ENCODE measurements at places on chromosomes 7 and 10.

DNA sequence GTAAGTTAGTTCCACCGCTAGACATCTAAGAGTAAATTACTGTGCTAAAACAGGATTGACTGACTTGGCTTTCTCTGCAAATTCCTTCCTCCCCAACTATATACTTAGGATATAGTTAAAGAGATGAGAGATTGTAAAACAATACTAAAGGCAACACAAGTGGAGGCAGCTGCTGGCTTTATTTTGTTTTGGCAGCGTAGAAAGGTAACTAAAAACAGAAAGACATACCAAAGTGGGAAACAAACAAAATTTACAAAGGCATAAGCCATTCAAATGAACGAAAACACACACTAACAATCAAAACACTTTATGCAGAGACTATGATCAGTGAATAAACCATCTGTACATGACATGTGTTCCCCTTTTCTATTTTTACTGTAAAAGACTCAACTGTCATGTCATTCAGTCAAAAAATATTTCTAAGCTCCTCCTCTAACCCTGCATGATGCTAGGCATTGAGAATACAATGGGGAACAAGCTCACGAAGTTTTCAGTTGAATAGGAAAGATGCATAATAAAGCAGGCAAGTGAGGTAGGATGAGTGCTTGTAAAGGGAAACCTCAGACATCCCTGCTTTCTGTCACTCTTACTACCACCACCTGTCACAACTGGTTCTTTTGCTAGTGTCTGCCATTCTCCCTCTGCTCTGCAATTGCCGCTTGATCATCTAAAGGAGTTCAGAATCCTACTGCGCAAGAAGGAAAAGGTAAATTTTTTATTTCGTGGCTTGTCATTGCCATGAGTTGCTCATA is 64.2 kb upstream of the COL1A2 start:
- no peak for DNase-seq

DNA sequence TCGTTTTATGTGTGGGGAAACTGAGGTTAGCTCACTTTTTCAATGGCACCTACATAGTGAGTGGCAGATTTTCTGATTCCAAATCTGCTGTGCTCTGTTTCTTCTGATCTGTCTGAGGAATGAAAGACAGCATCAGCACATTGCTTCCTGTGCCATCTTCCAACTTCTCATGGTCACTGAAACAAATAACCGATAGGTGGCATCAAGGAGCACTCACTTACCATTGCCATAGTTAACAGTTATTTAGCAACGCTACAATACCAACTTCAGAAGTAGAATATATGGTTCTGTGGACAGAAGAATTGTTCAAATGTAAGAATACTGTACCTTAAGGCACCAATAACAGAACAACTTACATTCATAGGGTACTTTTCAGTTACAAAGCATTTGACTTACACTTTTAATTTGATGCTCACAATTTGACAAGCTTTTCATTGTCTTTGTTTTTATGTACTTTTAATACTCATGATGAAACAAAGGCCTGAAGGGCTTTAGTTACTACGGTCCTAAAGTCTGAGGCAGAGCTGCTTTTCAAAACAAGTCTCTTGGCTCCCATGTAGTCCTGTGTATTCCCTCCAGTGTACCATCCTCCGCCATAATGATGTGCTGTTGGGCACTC is 228.9 kb upstream of the TCF7L2 start:
- no peak for DNase-seq

DNA sequence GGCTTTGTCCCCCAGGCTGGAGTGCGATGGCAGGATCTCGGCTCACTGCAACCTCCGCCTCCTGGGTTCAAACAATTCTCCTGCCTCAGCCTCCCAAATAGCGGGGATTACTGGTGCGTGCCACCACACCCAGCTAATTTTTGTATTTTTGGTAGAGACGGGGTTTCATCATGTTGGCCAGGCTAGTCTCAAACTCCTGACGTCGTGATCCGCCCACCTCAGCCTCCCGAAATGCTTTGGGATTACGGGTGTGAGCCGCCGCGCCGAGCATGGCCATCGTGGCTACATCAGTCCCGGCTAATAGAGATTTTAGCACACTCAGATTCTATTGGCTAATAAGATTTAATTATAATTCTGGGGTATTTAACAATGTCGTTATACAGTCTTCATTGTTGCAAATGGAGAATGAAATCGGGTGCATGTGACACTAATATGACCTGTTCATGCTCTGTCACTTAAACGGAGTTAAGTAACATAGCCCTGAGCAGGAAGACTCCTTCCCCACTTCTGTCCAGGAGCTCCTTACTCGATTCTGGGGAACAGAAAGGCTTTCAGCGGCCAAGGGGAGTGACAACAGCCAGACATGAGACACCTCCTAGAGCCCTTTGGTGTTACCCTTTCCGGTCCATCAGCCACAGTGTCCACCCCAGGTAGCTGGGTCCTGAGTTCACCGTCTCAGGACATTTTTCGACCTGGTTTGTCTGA is 40.9 kb upstream of the FAM20C start:
- DNase-seq = no peak

DNA sequence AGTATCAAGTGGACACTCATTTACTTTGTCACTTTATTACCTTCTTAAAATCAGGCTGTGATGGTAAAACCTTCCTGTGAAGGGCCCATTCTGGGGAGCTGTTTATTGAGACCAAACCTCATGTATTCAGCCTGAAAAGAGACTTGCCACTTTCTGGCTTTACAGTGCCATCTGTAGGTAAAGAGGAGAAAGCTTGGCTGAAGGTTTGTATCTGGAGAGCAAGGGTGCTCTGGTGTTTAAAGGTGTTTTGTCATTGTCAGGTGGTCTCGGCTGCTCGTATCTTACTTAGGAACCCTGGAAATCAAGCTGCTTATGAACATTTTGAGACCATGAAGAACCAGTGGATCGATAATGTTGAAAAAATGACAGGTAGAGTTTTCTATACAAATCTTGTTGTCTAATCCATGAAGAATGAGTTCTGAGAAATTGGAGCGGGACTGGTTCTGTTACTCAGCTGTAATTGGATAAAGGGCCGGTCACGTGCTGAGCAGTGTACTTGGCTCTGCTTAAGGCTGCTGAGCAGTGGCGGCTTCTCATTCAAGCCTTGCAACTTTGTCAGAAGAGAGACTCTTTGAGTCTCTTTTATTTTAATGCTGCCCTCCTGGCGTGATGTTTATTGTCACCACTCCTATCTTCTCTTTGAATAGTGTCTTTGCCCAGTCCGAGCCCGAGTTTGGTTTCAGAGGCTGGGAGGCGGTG is 46.9 kb downstream of the AP3M1 start:
- no peak for DNase-seq

GRCh38 chr7:19749658-19750057 is 23.8 kb downstream of the TMEM196 start:
- no peak for DNase-seq

- DNase-seq = no peak
These were observed 1173.3 kb downstream of the GATA3 start for GRCh38 chr10:9227679-9228365.

GRCh38 chr10:25867321-25867720 is 66.7 kb upstream of the MYO3A start:
- no peak for DNase-seq

DNA sequence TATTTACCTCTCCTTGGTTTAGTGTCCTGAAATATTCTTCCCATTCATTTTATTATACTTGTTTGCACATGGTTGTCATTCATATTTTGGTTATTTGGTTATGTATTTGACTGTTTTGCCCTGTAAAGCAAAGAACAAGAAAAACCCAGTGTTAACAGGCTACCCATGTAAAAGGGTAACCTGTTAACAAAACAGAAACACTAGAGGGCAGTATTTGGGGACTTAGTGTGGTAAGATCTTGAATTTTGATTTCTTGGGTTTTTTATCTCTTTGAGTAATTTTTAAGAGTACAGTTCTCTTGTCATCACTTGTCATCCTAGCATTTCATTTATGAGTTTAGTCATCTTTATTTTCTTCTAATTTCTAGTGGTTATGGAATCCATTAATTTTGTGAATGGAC is 51.3 kb downstream of the POLL start:
- DNase-seq = no peak

- DNase-seq = no peak
These were observed 648.8 kb downstream of the ARL4A start for GRCh38 chr7:13336227-13336626.

DNA sequence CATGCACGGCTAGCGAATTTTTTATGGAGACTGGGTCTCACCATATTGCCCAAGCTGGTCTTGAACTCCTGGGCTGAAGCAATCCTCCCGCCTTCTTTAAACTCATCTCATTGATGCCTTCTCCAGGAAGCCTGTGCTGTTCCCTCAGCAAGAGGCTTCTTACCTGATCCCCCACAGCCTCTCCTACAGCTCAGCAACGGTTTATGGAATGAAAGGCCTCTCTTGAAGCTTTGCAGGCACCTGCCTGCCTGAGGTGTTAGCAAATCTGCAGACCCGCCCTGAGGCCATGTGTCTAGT is 468 bp upstream of the TRIM56 start:
- no peak for DNase-seq

GRCh38 chr7:151773797-151774196 is 103.1 kb downstream of the PRKAG2 start:
- DNase-seq = no peak

GRCh38 chr7:47500103-47500563 is 81.8 kb downstream of the TNS3 start:
- DNase-seq = no peak

- no peak for DNase-seq
These were observed 71.5 kb downstream of the EVX1 start for GRCh38 chr7:27314111-27314510.

DNA sequence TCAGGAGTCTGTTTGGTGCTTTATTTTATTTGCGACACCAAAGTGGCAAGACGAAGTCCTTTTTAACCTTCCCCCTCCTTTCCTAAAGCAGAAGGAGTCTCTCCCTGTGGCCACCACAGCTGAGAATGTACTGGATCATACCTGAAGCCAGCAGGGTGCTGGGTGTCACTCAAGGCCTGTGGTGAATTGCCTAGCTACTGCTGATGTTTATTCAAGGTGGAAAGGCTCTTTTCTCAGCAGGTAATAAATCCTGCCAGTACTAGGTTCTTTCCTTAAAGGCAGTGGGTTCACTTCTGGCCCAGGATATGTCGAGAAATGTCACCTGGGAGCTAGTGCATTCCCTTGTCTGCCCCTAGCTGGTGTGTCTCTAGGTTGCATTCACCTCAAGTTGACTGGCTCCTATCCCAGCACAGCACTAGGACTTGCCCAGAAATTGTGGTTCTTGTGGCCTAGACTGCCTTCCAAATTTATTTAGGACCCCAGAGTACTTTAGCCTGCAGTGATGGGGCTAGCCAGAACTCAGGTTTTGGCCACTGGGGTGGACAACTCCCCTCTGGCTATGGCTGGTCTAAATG is 60.8 kb upstream of the FAM3C start:
- no peak for DNase-seq

DNA sequence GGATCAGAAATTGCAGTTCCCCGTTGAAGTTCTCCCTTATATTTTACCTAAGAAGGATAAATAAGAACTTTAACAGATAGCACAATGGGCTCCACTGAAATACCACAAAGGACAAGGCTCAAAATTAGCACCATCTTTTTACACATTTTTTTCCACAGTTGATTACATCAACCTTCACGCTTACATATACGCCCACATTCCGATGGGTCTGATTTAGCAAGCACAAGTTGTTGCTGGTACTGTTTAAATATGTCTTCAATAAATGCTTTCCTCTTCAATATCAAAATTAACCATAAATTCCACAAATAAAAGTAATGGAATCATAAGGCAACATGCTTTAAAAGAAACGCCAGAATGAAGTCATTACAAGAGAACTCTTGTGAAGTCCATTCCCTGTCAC is 79.5 kb downstream of the NEBL start:
- no peak for DNase-seq

- no peak for DNase-seq
These were observed 21.8 kb upstream of the SEMA3C start for GRCh38 chr7:80940539-80941207.

GRCh38 chr10:37654466-37654865 is 202.9 kb downstream of the ZNF248 start:
- no peak for DNase-seq

- DNase-seq = no peak
These were observed 193.8 kb upstream of the WDR11 start for GRCh38 chr10:120657371-120657770.

All from hypothalamus (tissue), 51 donors.